ENCODE measurements at places on chromosomes 1 and 21.
A peak's percentile ranks its signal among the peaks of the same experiment; 100 is the strongest.

DNA sequence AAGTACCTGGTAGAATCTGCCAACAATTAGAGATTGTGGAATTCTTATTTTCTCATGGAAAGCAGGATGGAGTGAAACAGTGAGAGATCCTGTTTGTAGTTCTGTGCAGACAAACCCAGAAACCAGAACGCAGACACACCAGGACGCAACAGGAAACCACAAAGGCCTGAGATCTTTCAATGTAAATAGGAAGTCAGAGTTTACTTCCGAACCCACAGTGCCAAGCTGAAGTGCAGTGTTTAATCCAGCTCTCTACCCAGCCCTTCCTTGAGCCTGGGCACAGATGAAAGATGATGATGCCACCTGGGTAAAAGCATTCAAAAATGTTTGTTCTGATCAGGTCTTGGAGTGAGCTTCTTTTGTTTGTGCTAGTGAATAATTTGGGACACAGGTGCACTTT, 244.2 kb upstream of the HOOK1 start:
- no peak for DNase-seq

GRCh38 chr1:70117046-70117445, 88.3 kb downstream of the LRRC40 start:
- no peak for DNase-seq

- DNase-seq, result peak; percentile 79
Measured at GRCh38 chr1:171645553-171646248, 6.8 kb downstream of the MYOC start.

- no peak for DNase-seq
Measured at GRCh38 chr1:41576620-41577019, 92.1 kb upstream of the EDN2 start.

DNA sequence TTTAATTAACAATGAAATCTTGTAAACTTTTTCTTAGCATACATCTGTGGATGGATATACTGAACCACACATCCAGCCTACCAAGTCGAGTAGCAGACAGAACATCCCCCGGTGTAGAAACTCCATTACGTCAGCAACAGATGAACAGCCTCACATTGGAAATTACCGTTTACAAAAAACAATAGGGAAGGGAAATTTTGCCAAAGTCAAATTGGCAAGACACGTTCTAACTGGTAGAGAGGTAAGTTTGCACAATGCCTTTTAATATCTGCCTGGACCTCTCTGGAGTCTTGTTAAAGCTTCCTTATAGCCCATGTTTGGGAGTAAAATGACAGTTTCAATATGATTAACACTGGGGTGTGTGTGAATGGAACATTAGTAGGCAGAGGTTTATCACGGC, 51.4 kb downstream of the MARK1 start:
- DNase-seq, result no peak

DNA sequence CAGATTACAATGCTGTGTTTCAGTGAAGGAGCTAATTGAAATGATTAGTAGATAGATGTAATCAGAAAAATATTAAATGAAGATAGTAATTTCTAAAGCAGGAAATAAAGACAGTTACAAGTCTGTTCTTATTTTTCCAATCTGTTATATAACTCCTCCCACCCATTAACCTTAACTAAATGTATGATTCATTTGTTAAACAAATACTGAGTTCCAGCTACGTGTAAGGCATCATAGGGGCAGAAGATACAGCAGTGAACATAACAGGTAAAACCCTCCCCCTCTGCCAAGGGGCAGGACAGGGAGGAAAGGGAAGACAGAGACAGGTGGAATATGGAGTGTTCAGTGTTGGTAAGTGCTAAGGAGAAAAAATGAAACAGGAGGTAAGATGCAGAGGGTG, at the start of gene FAM177B:
Gene FAM177B (plus strand): TSS at position 231 of the 400 bp plus-strand sequence. CDS start 9,344 bp downstream, outside the sequence.
- DNase-seq, result no peak

DNA sequence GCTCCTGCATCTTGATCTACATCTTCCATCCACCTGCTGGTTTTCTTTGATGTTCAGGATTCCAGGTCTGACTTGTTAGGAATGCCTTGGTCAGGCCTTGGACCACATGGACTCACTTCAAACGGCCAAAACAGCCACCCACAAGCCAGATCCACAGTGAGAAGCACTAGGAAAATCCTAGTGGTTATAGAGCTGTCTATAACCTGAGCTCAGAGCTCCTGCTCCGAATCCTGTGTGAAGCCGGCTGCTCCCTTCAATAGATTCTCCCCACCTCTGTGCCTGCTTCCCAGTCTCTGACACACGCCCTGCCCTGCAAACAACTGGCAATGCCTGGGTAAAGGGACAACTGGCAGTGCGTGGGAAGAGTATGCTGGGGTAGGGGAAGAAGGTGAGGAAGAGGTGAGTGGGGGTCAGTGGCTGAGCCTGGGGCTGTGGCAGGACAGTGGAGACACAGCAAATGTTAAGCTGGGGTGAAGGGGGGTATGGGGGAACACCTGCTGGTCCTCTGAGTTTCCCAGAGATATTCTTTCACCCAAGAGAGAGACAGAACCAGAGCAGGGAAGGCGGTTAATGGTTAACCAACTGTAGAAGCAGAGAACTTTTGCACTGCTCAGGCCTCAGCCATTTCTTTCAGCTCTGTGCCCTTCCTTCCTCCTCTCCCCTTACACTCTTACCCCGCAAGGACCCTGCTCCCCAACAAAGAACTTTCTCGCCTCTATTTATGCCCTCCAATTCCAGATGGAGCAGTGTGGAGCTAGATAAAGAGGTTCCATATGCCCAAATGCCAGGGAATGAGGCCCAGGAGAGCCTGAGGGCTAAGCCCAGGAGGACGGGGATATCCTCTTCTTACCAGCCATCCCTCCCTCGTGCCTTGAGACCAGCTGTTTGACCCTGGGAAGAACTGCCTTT, 4.5 kb downstream of the PLXNA2 start:
- no peak for DNase-seq

- no peak for DNase-seq
Measured at GRCh38 chr1:231188072-231188471, 26.2 kb downstream of the TRIM67 start.

GRCh38 chr1:160672789-160673695, 26.2 kb upstream of the SLAMF1 start:
- DNase-seq, result no peak

DNA sequence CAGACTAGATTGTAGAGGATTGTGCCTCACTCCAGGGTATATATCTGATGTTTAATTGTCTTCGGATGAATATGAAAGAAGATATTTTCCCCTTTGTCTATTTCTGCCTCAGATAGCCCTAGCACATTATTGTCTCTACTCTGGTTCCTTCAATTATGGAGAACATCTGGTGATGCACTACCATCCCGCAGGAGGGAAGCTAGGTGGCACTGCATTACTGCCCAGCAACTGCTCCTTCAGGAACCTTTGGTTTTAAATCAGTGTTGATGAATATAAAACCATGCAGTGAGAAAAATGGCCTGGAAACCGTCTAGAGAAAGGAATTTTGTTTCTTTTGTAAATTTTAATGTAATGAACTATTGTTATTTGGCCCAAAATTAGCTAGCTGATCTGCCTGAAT, 68.5 kb downstream of the GPR88 start:
- DNase-seq, result peak; percentile 64

DNA sequence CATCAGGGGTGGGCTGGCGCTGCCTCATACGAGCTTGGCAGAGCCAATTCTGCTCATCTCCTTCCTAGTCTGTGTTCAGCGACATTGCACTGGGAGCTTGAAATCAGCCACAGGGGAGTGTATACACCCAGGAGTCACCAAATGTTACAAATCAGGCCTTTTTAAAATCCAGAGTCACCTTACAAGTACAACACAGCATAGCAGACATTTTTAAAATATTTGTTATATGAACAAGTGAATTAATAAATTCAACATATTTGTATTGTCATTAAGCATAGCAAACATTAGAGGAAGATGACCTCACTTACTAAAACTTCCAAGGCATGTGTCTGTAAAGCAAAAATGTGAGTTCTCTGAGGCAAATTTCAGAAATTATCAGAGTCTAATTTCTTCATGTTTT, 210.0 kb downstream of the HLX start:
- DNase-seq, result peak; percentile 64

DNA sequence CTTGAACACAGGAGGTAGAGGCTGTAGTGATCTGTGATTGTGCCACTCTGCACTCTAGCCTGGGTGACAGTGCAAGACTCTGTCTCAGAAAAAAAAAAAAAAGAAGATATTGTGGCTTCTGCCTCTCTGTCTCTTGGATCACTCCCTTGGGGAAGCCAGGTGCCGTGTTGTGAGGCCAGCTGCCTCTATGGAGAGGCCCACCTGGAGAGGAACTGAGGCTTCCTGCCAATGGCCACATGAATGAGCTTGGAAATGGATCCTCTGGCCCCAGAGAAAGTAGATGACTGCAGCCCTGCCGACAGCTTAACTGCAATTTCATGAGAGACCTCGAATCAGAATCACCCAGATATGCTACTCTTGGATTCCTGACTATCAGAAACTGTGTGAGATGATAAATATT, 19.7 kb upstream of the AK2 start:
- no peak for DNase-seq

DNA sequence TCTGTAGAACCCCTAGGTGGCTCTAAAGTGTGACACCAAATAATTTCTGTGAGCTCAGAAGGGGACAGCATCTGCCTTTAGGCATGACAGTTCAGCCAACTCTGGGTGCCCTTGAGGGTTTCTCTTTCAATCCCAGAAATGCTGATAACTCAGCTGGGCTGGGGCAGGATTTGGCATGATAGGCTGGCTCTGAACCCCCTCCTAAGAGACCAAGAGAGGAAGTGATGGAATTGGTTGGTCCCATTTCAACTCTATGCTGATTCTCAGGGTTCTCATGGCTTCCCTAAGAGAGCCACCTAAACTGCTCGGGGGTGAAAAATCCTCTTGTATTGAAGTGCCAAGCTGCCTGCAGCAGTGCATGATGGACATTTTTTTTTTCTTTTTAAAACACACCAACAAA, 28.5 kb upstream of the TMEM39B start:
- DNase-seq, result no peak

- no peak for DNase-seq
Measured at GRCh38 chr1:189192741-189193520, 1284.7 kb downstream of the BRINP3 start.

DNA sequence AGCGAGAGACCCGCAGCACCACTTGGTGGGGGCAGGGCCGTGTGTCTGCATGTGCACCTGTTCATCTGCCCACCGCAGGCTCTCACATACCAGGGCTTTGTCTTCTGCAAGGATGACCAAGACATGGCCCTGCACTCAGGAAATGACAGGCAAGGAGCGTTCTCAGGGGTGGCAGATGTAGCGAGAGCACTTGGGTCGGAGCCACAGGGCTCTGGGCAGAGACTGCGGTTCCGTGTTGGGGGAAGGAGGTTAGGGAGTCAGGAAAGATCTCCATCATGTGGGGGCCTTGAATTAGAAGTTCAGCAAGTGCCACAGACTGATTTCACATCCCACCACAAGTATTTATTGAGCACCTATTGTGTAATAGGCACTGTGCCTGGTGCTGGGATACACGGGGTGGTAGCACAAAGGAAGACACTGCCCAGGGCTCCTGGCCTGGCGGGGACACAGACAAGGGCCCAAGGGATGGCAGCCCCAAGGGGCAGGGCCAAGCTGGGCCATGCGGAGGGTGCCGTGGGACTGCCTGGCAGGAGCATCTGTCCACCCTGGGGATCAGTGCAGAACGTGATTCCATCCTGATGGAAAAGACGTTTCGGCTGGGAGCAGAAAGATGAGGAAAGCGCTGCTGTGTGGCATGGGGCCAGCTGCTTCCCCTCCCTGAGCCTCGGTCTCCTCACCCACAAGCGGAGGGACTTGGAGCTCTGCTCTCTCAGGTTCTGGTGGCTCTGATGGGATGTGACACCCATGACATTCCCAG, 11.4 kb upstream of the SPSB1 start:
- DNase-seq, result peak; percentile 72

DNA sequence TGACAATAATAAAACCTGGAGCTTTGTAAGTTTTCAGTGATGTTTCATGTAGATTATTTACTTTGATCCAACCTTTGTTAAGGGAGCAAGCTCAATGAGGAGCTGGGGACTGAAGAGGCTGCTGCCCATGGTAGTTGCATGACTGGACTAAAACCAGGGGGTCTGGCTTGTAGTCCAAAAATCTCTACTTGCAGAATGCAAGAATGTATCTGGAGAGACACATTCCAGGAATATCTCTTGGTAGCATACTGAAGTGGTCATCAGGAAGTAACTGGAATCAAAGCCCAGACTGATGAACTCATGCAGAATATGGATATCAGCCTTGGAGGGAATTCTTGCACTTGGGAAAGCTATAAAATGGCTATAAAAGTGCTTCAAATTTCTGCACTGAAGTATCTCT, 5.8 kb upstream of the KIAA0040 start:
- no peak for DNase-seq

- no peak for DNase-seq
Measured at GRCh38 chr1:27633298-27633610, 1.7 kb downstream of the FGR start.

GRCh38 chr21:39036581-39036980, 146.7 kb downstream of the PSMG1 start:
- DNase-seq, result no peak

DNA sequence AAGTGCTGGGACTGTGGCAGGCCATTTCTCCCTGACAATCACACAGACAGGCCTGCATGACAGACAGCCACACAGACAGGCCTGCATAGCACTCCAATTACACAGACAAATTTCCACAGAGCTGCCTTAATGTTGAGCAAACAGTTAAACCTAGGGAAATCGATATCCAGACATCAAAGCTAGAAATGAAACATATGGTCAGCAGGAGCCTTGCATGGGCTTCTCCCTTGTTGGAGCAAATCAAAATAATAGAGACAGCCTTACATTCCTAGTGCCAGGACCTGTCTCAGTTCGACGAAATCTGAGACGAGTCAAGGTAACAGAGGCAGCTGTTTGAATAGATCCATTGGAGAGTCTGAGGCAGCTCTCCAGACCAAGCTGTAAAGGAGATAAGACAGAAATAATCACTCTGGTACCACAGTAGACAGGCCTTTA, 42.4 kb downstream of the OLFML3 start:
- DNase-seq, result no peak

DNA sequence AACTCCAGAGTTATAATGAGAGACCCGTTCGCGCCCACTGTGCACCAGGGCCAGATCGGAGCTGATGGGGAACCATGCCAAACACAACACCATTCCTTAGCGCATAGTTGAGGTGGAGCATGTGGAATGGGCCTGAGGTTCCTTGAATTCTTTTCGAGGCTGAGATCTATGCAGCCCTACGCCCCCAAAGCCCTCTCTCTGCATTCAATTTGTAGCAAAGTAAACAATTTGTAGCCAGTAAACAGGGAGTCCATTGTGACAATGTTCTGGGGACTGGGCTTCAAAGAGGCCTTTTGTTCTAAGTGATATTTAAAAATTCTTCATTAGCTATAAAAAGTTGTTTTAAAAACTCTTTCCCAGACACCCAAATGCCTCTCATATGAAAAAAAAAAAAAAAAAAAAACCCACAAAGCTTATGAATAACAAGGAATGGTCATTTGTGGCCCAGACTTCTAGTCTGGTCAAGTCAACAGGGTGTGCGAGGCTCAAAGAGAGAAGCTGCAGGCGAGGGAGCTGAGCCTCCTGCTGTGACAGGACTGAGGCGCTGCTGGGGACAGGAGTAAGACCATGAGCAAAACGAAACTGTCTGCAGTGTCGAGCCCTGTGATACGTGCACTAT, 30.6 kb upstream of the KCNE2 start:
- DNase-seq, result no peak

GRCh38 chr1:20165522-20165951, 20.4 kb upstream of the UBXN10 start:
- DNase-seq, result no peak

- DNase-seq, result no peak
Measured at GRCh38 chr1:64980745-64981600, 14.6 kb upstream of the JAK1 start.

GRCh38 chr1:55217226-55217986, 2.2 kb upstream of the USP24 start:
- no peak for DNase-seq
